GM18507 (cell line): ENCODE measurements at places on chromosomes 12 and 14.

- DNase-seq, result no peak
Measured at GRCh38 chr14:21308132-21308478, 28.2 kb downstream of the RPGRIP1 start.

DNA sequence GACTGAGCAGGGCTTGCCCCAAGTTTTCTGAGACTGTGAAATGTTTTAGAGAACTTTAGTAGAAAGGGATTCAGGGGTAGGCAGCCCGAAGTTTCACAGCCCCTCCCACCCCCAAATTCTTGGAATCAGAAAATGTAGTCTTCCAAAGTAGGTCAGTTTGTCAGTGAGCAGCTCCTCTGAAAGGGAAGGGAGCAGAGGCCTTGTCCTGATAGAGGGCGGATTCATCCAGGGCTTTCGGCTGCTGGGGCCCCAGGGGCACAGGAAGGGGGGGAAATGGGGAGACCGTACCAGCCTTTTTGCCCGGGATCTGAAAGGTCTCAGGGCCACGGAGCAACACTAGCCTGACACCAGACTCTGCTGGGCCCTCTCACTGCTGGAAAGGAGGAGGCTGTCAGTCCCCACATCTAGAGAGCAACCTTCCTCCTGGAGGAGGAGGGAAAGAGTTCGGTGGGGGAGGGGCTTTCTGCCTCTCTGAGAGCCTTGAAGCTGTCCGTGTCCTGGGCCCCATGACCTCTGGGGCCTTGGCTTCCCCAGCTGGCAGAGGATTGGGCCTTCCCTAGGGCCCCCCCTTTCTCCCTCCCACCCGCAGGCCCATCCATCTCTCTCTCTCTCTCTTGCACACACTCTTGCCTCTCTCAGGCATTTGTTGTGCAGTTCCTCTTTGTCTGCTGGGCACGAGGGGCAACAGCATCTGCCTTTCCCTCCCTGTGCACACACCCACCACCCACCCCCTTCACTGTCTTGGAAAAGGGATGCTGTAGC, at the start of gene IKZF4:
TSS of gene IKZF4 (plus strand) at position 621 of the 762 bp plus-strand sequence. CDS start 451 bp downstream, outside the sequence.
- DNase-seq, result no peak

DNA sequence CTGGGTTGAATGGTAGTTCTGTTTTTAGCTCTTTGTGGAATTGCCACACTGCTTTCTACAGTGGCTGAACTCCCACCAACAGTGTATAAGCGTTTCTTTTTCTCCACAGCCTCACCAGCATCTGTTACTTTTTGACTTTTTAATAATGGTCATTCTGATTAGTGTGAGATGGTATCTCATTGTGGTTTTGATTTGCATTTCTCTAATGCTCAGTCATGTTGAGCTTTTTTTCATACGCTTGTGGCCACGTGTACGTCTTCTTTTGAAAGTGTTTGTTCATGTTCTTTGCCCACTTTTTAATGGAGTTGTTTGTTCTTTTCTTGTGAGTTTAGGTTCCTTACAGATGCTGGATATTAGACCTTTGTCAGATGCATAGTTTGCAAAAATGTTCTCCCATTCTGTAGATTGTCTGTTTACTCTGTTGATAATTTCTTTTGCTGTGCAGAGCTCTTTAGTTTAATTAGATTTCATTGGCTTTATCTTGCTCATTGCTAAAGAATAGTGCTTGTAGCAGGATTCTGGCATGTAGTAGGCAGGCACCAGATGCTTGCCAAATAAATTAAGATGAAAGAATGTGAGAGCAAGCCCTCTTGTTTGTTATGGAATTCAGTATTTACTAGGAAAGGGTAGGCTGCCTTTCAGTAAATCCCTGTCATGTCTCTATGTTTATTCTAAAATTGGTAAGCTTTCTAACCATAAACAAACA, 86.8 kb downstream of the PDE3A start:
- no peak for DNase-seq

DNA sequence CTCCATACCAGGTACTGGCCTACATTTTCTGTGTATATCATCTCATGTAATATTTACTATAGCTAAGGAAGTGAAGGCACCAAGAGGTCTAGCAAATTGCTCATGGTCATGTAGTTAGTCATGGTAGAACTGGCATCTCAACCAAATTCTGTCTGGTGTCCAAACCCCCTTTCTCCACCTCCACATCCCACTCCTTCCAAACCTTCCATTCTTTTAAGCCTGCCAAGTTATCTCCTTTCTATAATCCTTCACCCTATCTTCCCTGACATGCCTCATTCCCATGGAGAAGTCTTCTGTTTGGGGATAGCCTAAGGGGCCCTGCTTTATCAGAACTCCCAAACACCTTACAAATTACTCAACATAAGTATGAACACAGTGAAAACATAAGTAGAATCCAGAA, 196.2 kb upstream of the HMGA2 start:
- DNase-seq, result no peak

DNA sequence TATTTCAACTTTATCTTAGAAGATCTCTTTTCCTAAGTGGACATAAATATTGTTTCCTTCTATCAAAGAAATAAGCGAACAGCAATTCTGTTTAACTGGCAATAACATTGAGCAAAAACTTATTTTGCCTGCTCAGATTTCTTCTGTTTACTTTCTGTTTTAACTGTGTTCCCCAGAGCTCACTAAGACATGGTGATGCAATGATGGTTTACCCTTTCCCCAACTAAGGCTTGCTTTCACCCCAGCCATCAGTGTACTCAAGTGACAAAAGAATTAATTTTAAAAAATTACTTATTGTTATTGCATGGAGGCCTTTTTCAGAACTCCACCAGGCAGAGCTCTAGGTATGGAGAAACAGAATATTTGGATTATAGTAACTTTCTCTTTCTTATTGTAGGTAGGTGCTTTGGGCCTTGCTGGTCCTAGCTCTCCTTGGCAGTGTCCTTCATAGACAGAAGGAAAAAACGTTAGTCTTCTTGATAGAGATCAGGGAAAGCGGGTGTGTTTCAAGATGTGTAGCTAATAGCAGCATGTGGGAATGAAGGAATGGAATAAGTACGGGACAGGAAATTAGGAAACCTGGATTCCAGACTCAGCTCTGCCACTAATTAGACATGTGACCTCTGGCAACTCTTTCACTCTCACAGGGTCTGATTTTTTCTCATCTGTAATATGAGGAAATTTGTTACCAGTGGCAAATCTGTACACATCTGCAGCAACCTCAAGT, 14.6 kb upstream of the DDHD1 start:
- DNase-seq, result no peak

GRCh38 chr14:69711881-69712560, 54.9 kb upstream of the SRSF5 start:
- DNase-seq, result no peak

GRCh38 chr12:131793243-131794022, 34.8 kb upstream of the MMP17 start:
- DNase-seq, result no peak

GRCh38 chr14:35370969-35371368, 33.6 kb downstream of the NFKBIA start:
- DNase-seq, result no peak

- no peak for DNase-seq
Measured at GRCh38 chr12:53499266-53500141, at the start of gene MAP3K12. TSS of gene MAP3K12 (minus strand) at chr12:53499458. CDS start at chr12:53487391, 12,067 bp downstream.

DNA sequence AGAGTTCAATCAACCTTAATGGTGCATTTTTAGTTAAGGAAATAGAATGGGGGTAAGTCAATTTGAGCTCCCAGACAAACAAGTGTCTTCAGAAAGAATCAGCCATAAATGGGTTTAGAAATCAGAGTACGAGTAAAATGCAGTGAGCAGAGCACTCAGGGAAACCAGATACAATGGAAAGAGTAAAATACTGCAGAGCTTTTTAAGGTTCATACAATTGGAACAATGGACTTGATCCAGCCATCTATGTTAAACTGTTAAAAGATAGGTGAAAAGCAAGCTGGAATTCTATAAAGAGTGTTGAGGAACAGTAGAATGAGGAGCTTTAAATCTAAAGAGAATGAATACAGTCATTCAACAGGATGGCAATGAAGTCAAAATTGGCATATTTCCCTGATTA, 23.8 kb upstream of the PCNX4 start:
- DNase-seq, result no peak

GRCh38 chr12:55818140-55818728, 393 bp downstream of the ORMDL2 start:
- peak; percentile 25 for DNase-seq

GRCh38 chr14:95431199-95432143, 85.0 kb downstream of the SYNE3 start:
- DNase-seq, result no peak

GRCh38 chr12:114306646-114307045, 99.3 kb downstream of the TBX5 start:
- DNase-seq, result no peak

GRCh38 chr12:6065131-6065862, 59.2 kb downstream of the VWF start:
- DNase-seq, result no peak

DNA sequence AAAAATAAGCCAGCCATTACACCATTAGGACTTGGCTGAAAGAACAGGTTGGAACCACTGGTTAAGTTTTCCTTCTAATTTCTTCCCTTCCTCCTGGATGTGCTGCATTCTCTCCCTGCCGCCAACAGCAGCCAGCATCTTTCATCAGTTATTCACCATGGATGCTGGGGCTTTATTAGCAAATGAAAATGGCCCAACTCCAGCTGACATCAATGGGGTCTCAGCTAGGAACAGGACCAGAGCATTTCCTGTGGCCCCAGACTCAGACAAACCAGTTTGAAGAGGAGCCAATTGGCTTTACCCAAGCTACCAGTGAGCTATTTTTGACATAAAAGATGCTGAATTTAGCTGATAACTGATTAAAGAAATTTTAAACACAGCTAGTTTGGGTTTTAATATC, 26.0 kb upstream of the TBX5 start:
- no peak for DNase-seq

GRCh38 chr12:11655842-11656241, 6.4 kb downstream of the ETV6 start:
- no peak for DNase-seq

GRCh38 chr12:14614704-14615121, 47.0 kb upstream of the PLBD1 start:
- no peak for DNase-seq

- no peak for DNase-seq
Measured at GRCh38 chr12:52566847-52567291, 6.8 kb downstream of the KRT74 start.

- DNase-seq, result no peak
Measured at GRCh38 chr14:72744416-72745120, 149.3 kb downstream of the DPF3 start.

GRCh38 chr14:77804592-77804991, 4.7 kb downstream of the ADCK1 start:
- DNase-seq, result no peak

GRCh38 chr12:33427071-33427470, 12.5 kb downstream of the SYT10 start:
- DNase-seq, result no peak

DNA sequence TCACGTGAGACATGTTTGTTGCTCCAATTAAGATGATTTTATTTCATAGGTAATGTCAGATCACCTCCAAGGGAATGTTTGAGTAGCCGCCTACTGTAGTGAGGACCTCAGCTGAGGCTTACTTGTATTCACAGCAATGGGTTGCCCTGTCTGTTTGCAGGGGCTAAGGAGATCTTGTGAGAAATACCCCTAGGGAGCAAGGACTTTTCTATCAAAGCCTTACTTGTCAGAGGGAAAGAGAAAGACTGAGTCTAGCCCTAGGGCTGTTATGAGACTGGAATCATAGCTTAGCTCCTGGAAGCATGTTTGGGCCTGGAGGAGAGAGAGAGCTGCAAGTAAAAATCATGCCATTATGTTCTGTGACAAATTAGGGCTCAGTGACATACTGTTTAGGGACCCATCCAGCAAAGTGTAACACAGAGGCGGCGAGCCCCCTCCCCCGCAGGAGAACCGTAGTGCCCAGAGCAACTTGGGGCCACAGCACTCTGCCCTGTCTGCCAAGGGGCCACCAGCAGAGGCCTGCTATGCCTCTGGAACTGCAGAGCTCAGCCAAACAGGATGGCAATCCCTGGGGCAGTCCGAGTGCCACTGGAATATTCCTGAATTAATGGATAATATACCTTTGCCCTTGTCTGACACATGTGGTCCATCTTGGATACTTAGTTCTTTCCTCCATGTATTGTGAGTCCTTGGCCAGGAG, 178.8 kb downstream of the DACT1 start:
- no peak for DNase-seq

DNA sequence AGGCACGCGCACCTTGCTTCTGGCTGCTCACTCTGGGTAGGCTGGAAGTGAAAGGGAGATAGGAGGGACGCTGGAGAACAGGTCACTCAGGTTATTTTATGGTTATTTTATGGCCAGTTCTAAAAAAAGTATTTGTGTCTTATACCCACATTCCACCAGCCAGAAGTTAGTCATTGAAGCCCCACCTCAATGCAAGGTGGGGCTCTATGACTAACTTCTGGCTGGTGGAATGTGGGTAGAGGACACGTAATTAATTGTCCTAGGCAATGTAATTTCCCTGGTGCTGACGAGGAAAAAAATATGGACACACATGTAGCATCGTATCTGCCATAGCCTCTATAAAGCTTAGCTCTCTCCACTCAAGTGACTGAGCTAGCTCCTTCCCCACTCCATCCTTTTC, 104.9 kb downstream of the PDZRN4 start:
- no peak for DNase-seq

- no peak for DNase-seq
Measured at GRCh38 chr14:85234156-85235025, 295.6 kb upstream of the FLRT2 start.

DNA sequence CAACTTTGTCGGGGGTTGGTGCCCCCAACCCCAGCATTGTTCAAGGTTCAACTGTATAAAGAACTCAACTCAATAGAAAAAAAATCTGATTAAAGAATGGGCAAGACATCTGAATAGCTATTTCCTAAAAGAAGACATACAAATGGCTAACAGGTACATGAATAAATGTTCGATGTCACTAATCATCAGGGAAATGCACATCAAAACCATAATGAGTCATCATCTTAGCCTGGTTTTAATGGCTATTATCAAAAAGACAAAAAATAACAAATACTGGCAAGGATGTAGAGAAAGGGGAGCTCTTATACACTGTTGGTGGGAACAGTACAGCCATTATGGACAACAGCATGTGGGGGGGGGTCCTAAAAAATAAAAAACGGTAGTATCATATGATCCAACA, 28.7 kb downstream of the NPAS3 start:
- DNase-seq, result no peak

DNA sequence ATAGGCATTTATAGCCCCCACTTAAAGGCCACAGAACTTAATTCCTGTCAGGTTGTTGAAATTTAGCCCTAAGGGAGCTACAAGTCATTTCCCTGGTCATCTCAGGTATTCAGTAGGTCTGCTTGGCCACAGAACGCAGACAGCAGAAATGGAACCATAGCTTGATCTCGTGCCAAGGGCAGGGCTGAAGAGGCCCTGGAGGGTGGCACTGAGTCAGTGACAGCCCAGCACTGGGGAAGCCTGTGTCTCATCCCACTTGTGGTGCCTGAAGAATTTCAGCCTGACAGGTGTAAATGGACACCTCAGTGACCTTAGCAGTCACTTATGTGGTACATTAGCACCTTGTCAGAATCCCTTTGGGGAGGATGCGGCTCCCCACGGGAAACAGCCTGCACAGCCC, 6.6 kb downstream of the PRKAB1 start:
- no peak for DNase-seq
